ENCODE measurements at places on chromosomes 1 and 21.

GRCh38 chr1:150364231-150365003, 470 bp downstream of the RPRD2 start:
- DNase-seq = peak; percentile 83

GRCh38 chr1:47638240-47638639, 200.4 kb downstream of the FOXD2 start:
- no peak for DNase-seq

DNA sequence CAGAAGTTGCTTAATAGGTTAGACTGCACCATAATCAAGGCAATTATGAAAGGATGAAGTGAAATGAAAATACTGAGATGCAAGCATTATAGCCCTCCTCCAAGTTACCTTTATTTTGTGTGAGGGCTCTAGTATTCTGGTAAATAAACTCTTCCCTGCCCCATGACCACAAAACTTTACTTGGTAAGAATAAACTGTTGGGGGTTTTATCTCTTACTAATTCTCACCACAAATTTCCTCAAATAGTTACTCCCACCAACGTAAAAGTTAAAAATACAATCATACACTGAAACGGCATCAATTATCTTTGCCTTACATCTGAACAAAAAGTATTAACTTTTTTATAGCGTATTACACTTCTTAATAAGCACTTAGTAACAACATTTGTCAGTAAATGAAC, 29.5 kb downstream of the C21orf91 start:
- DNase-seq = no peak

- DNase-seq = no peak
Measured at GRCh38 chr1:109391626-109392025, 6.1 kb downstream of the SORT1 start.

DNA sequence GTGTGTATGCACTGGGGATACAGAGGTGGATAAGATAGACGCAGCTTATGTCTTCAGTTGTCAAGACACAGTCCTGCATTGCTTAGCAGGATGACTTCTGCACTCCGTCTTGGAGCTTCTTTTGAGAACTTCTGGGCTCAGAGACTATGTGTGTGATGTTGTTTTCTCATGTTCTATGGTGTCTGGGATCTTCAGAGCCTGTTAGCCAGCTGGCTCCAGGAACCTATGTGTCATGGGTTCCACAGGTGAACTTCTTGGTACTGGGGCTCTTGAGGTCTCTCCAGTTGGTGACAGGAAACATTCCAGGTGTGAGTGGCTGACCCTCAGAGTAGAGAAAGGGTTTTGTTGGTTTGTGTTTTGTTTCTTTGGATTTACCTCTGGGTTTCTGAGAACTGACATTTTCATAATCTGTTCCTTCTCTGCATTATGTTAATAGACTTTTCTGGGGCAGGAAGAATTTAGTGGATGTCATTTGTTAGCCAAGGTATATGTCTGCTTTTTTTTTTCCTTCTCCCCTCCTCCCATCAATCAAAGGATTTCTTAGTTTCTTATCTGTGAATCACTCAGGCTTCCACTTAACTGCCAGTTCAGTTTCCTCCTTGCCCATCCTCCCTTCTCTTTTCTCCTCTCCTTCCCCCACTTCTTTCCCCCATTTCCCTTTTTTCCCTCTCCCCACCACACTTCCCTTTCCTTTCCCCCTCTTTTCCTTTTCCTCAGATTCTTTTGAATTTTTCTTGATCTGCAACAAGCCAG, 18.1 kb downstream of the FGGY start:
- DNase-seq = no peak

DNA sequence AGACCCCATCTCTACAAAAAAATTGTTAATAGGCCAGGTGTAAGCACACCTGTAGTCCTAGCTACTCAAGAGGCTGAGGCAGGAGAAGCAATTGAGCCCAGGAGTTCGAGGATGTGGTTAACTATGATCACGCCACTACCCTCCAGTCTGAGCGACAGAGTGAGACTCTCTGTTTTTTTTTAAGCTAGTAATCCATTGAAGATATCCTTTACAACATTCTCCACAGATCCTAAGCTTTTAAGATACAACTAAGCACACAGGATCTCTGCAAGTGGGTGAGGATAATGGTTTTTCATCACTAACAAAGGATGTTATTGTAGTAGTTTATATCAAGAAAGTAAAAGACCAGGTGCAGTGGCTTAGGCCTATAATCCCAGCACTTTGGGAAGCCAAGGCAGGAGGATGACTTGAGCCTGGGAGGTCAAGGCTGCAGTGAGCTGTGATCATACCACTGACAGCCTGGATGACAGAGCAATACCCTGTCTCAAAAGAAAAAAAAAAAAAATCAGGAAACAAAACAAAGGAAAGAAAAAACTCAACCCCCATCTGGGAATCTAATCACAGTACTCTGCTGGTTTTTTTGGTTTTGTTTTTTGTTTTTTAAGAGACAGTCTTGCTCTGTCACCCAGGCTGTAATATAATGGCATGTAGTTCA, 166.1 kb downstream of the RERE start:
- DNase-seq = no peak

- DNase-seq = no peak
Measured at GRCh38 chr1:111620441-111620971, 917 bp downstream of the RAP1A start.

DNA sequence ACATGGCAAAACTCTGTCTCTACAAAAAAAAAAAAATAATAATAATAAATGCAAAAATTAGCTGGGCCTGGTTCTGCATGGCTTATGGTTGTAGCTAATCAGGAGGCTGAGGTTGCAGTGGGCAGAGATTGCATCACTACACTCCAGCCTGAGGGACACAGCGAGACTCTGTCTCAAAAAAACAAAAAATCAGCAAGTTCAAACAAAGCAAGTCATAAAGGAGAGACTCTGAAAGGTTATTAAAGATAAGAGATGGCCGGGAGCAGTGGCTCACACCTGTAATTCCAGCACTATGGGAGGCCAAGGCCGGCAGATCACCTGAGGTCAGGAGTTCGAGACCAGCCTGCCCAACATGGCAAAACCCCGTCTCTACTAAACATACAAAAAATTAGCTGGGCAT, 28.8 kb downstream of the COP1 start:
- no peak for DNase-seq

DNA sequence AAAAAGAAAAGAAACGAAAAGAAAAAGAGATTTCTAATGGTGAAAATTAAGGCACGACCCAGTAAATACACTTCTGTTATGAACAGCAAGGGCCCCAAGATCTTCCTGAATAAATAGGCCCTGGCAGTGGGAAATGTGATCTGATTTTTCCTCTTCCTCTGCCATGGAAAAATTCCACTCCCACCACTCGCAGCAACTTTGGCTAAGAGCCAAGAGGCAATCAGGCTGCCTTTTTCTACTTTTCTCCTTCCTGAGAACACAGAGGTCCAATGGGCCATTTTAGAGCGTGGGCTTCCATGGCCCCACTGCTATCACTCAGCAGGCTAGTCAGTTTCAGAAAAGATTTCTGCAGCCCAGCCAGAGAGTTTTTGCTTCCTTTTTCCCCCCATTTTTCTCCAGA, 33.7 kb upstream of the AK4 start:
- DNase-seq = no peak

GRCh38 chr1:23062271-23062670, 43.0 kb downstream of the KDM1A start:
- no peak for DNase-seq

- DNase-seq = no peak
Measured at GRCh38 chr1:48026275-48026674, 29.1 kb upstream of the TRABD2B start.

GRCh38 chr1:70038025-70038424, 167.4 kb downstream of the LRRC40 start:
- DNase-seq = peak; percentile 98

- DNase-seq = no peak
Measured at GRCh38 chr1:86195281-86195680, 38.7 kb upstream of the COL24A1 start.

- DNase-seq = no peak
Measured at GRCh38 chr1:221806984-221807383, 65.1 kb upstream of the DUSP10 start.

- DNase-seq = no peak
Measured at GRCh38 chr1:192351550-192351949, 34.8 kb downstream of the RGS21 start.

DNA sequence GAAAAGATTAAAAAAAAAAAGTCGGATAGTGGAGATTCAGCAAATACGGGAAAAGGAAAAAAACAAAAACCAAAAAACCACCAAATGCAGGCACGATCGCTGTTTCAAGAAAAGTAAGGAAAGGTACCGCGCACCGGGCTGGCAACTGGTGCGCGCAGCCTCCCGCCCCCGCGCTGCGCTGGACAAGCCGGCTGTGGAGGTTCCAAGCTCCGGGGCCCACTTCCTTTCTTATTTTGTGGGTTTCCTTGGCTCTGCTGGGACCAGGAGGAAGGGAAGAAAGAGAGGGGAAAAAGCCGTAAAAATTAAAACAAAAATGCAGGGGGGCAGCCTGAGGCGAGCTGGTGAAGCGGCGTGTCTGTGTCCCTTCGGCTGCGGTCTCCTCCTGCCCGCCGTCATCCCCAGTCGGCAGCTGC, 233 bp downstream of the ADAMTS5 start:
- DNase-seq = no peak

- DNase-seq = peak; percentile 83
Measured at GRCh38 chr1:117652421-117652820, 46.6 kb downstream of the TENT5C start.

DNA sequence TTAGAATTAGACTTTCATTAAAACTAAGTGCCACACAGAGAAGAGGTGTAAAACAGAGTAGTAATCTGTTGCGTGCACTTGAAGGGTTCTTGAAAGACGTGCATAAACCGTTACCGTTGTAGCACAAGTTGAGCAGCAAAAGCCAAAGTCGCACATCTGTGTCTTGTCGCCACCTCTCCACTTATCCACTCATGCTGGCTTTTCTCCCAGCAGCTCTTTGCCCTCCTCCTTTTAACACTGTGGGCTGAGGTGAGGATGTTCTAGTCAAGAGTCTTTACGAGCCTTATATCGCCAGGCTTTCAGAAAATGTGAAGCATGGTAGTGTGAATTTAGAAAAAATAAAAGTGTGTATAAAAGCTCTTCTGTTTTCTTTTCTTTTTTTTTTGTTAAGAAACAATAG, 48.0 kb downstream of the NR5A2 start:
- DNase-seq = peak; percentile 6

DNA sequence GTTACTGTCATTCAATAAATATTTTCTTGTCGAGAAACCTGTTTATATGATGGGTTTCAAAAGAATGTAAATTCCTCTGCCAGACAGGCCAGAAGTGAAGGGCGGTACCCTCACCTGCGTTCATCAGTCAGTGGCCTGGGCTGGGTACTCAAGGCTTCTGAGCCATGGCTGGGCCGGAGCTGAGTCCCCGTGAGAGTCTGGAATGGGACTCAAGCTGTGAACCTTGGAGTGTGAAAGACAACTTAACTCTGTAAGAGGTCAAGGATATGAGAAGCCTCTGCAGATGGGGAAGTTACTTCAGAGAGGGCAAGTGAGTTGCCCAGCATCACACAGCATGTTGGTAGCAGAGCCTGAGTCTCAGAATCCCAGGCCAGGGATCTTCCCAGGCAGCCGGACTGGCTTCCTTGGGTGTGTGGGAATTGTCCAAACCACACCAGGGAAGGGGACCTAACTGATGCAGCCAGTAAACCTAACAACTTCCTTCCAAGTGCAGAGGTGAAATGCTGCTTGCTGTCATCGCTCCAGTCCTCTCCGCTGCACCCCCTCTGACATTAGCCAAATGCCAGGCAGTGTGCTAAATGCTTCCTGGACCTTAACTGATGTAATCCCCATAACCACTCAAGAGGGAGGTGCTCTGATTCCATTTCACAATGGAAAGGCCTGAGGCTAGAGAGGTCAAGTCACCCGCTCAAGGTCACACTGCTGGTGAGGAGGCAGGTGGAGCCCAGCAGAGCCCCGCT, 4.8 kb downstream of the DISP3 start:
- peak; percentile 46 for DNase-seq

DNA sequence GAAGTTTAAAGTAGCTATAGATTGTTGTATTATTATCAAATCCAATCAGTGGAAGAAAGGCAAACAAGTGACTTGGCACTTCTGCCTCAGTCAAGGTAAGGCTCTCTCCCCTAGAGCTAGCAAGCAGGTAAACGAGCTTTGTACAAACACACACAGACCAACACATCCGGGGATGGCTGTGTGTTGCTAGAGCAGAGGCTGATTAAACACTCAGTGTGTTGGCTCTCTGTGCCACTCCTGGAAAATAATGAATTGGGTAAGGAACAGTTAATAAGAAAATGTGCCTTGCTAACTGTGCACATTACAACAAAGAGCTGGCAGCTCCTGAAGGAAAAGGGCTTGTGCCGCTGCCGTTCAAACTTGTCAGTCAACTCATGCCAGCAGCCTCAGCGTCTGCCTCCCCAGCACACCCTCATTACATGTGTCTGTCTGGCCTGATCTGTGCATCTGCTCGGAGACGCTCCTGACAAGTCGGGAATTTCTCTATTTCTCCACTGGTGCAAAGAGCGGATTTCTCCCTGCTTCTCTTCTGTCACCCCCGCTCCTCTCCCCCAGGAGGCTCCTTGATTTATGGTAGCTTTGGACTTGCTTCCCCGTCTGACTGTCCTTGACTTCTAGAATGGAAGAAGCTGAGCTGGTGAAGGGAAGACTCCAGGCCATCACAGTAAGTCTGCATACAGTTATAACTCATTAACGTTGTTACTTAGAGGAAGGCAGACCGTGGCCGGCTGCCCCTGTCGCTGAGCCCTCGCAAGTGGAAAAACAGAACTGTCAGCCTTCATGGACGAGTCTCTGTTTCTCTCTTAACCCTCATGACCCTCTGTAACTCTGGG, at the start of gene PALMD:
TSS of gene PALMD (plus strand) at position 415 of the 833 bp plus-strand sequence. CDS start at position 620, 205 bp downstream.
- DNase-seq = peak; percentile 76

DNA sequence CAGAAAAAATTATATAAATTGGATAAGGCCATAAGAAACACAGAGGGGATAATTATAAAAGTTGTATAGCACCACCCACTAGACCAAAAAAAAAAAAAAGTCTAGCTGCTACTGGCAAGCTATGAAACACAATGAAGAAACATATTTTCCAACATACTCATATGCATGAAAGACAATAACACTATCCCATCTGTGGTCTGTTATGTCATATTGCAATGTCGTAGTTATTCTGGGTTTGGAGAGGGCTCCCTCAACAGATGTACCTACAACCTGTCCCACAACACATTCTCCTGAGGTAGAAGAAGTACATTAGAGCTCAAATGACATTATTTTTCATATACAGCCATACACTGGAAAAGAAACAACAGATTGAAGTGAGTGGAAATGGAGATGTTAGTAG, 517.6 kb upstream of the ADGRL4 start:
- DNase-seq = no peak

DNA sequence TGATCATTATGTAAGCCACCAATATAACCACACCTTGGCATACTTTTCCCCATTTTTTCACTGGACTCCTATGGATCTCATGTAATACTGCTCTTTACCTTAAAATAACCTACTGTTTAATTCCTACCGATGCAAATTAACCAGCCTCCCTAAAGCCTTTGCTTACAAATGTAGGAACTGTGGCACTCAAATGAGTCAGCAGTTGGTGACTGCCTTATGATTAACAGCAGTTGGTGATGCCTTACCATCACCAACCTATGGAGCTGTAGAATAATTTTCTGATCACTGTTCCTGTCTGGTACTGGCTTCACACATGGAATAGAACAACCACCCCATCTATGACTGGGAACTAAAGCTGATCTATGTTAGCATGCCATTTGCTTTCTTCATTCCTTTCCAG, 7.8 kb upstream of the NUDT17 start:
- DNase-seq = peak; percentile 12

Measured in M059J (cell line).